ENCODE measurements at places on chromosomes 7 and 10.

GRCh38 chr7:5255832-5256231, 26.9 kb upstream of the SLC29A4 start:
- no peak for DNase-seq

GRCh38 chr10:384538-385305, 249.5 kb downstream of the ZMYND11 start:
- no peak for DNase-seq

DNA sequence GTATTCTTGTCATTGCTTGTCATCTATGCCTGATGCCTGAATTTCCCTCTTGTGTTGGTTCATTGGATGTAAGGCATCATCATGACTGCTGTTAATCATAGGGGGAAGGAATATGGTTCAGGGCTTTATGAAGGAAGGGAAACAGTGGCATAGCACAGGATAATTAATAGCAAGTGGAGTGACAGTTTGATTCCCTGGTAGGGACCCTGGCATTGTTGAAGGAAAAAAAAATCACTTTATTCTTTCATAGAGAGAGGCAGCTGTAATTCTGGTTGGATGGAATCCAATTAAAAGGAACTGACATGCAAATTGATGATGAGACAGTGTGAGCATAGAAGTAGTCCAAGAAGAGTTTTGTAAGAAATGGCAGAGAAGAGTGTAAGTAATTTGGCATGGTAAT, 121.4 kb downstream of the AUTS2 start:
- no peak for DNase-seq

- DNase-seq = no peak
These were observed 41.4 kb downstream of the AFAP1L2 start for GRCh38 chr10:114362826-114363355.

- no peak for DNase-seq
These were observed 8.8 kb downstream of the TM9SF3 start for GRCh38 chr10:96578022-96578421.

DNA sequence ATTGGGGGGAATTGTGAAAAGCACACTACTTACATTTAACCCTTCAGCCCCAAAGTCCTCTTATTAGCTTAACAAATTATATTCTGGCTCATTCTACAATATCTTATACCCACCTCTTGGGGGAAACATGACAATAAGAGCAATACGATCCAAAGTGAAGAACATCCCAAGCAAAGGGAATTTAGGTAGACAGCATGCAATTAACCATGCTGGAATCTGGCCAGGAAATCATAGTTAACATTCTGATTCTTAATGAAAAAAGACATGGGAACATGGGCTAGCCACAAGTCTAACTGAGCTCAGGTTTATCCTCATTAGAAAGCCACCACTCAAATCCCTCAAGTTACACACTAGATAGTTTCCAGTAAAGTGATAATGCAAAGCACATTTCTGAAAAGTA, 241.9 kb upstream of the SLC26A5 start:
- DNase-seq = no peak

DNA sequence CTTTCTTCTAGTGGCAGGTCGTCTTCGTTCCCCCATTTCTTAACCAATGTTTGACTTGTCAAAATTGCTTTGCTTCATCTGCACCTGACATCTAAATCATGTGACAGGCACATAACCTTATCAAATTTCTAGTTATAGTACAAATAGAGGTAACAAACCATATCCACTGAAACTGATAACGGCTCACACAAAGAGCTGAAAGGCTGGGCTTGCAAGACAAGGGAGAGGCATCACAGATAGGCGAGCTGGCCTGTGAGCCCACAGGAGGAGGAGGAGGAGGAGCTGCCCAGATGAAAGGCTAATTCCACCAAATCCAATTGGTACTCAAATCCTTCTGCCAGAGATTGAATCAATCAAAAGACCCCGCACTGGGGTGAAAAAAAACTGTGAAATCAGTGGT, 80.2 kb upstream of the NEBL start:
- DNase-seq = no peak

DNA sequence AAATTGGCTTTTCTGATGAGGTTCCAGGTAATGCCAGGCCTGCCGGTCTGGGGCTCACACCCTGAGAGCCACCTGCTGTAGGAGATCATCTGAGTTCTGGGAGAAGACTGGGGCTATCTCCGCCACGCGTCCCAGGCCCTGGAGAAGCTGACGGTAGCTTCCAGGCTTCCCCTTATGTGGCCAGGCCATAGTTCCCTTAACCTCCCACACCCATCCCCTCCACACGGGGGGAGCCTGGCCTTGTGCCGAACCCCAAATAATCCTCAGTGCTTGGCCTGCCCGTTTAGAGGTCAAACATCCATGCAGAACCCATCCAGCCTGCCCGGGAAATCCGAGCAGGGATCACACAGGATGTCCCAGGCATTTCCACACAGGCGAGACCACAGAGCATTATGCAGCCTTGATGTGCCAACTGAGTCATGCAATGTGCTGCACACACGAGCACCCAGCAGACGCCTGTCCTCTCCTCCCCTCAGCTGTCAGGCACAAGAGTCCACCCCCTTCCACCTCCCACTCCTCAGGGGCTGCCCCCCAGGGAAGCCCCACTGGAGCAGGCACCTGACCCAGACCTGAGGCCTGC, 176.2 kb downstream of the PRKAG2 start:
- no peak for DNase-seq

- DNase-seq = no peak
These were observed 23.9 kb downstream of the KLF6 start for GRCh38 chr10:3761021-3761686.

- no peak for DNase-seq
These were observed 14.6 kb downstream of the DRGX start for GRCh38 chr10:49381111-49381900.

- no peak for DNase-seq
These were observed 1003.0 kb downstream of the SORCS3 start for GRCh38 chr10:105644091-105644490.

DNA sequence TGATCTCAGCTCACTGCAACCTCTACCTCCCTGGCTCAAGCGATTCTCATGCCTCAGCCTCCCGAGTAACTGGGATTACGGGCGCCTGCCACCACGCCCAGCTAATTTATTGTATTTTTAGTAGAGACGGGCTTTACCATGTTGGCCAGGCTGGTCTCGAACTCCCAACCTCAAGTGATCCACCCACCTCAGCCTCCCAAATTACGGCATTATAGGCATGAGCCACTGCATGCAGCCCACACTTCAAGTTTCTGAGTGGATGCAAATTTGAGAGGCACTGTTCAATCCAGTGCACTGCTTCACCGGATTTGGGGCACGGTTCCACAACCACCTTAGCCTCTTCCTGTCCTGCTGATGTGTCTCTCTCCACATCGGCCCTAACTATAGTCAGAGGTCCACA, 16.5 kb downstream of the CNPY1 start:
- no peak for DNase-seq

DNA sequence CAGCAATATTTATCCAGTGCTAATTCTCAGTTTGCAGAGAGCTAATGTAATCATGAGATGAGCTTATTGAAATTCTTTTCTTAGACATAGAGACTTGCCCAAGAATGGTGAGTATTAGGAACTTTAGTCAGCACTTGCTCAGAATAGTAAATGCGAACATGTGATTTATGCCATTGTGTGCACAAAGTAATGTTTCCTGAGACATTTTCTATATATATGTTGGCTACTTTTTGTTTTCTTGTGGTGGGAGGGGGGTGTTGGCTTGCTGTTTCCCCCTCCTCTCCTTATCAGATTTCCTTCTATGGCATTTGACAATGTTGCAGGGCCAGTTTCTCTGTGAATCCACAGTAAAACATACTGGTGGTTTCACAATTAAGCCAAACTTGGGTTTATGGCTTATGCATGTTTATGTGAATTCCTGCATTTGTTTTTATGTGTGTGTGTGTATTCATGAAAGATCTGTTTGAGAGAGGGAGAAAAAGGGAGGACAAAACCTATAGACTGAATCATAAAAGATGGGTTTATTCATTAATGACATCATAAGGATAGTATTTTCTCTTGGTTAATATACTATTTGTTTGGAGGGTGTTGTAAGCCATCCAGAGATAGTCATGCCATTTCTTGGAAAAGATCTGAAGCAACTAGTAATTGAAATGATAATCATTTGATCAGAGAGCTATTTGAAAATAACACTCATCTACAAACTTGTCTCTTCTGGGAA, 36.3 kb downstream of the ARID5B start:
- DNase-seq = no peak

DNA sequence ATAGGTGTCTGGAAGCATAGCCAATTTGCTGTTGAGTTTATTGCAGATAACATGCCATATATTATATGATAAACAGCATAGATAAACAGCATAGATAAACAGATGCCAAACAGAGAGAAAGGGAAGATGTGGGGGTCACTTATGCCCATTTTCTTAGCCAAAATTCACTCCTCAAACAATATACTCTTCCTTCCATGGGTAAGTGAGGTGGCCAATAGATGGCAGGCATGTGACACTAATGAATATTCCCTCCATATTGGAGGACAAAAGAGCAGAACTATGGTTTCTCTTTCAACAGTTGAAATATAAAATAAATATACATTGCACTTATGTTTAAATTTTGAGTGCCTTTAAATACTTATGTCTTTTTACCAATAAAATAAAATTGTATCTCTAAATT, 1212.8 kb downstream of the REEP3 start:
- no peak for DNase-seq

- DNase-seq = no peak
These were observed 13.5 kb upstream of the TSPAN13 start for GRCh38 chr7:16739863-16740622.

DNA sequence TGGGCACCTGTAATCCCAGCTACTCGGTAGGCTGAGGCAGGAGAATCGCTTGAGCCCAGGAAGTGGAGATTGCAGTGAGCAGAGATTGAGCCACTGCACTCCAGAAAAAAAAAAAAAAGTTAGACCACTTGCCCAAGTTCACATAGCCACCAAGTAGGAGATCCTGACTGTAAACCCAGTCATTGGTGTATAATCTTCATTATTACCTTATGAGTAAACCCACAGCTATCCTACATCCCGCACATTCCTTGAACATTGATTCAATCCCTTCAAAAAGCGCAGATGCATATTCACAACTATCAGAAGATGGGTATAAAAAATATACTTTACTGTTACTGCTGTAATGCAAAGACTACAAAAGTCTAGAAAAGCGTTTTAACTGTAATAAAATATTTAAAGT, 512.9 kb downstream of the SUGCT start:
- no peak for DNase-seq

- DNase-seq = no peak
These were observed 662.6 kb upstream of the IGFBP3 start for GRCh38 chr7:46583656-46584055.

GRCh38 chr10:73843261-73843660, 31.1 kb downstream of the CAMK2G start:
- DNase-seq = no peak

DNA sequence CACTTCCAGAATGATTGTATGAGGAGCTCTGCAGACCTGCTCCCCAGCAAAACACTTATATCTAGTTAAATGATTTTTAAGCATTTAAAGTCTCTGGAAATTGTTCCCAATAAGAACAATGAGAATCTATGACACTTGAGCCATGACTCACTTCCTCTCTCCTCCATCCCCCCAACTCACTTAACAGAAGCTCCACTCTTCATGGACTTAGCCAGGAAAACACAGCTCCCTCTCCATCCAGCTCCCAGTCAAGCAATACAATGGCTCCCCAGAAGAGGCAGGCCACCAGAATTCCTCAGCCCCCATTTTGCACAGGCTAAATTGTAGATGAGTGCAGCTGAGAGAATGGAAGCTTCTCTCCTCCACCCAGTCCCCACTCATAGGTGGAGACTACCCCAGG, 27.0 kb downstream of the AOC1 start:
- no peak for DNase-seq

- no peak for DNase-seq
These were observed 216.0 kb downstream of the WDR37 start for GRCh38 chr10:1272079-1272776.

DNA sequence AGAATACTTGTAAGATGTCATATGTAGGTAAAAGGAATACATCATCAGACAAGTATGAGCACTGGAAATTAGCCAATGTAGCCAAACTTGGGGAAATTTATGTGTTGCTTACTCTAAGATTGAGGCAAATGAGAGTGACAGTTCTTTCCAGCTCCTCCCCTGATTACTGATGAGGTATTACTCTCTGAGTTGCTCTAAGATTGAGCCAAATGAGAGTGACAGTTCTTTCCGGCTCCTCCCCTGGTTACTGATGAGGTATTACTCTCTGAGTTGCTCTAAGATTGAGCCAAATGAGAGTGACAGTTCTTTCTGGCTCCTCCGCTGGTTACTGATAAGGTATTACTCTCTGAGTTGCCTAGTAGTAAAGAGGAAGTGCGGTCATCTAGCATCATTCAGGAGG, 435.8 kb downstream of the NRG3 start:
- DNase-seq = no peak

- DNase-seq = peak; percentile 2
These were observed 7.6 kb downstream of the ARHGAP12 start for GRCh38 chr10:31921031-31921430.

GRCh38 chr7:79723833-79724618, 270.6 kb upstream of the MAGI2 start:
- no peak for DNase-seq

DNA sequence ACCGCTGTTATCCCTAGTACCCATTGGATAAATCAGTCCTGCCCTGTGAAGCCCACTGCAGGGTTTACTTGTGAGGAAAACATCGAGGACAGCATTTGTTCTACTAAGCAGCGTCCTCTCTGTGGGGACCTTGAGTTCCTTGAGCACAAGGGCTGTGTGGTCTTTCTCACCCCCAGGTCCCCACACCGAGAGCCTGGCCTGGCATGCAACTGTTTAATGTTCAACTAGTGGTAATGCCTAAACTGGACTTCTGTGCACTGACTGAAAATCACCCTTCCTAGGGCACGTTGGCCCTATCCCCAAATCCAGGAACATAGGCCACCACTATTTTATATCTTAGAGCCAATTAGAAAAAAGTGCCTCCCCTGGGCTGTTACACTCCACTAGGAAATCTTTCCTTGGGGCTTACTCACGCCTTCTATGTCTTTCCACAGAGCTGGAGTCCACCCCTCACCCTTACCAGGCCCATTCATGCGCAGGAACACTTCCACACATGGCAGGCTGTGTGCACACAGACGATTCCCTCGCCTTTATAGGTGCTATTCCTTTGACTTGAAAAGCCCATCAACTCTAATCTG, 1.7 kb upstream of the TMEM213 start:
- no peak for DNase-seq

DNA sequence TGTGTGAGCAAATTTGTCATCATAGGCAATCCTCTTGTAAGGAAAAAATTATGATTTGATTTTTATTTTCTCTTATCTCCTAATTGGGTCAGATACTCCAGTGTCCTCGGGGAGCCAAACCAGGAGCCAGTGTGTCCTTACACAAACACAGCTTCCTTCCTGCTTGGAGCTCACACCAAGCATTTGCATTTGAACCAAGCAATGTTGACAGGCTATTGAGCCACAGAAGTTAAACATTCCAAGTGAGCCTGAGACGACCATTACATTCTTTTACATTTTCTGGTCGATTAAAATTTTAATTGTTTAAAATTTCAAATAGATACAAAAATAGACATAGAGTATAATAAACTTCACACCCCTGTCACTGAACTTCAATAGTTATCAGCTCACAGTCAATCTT, 194.8 kb downstream of the CFTR start:
- no peak for DNase-seq
